ENCODE measurements at places on chromosomes 7 and 10.

GRCh38 chr7:132100981-132101380 lies 475.3 kb downstream of the PLXNA4 start:
- no peaks in the 10 kb centered on the region for H3K4me1 ChIP-seq
- no peaks in the 10 kb centered on the region for H3K36me3 ChIP-seq
- H3K27ac ChIP-seq = no peak overlapping the region
- no peaks in the 10 kb centered on the region for H3K27me3 ChIP-seq
- no peak overlapping the region for H3K4me3 ChIP-seq
- DNase-seq = no peak

DNA sequence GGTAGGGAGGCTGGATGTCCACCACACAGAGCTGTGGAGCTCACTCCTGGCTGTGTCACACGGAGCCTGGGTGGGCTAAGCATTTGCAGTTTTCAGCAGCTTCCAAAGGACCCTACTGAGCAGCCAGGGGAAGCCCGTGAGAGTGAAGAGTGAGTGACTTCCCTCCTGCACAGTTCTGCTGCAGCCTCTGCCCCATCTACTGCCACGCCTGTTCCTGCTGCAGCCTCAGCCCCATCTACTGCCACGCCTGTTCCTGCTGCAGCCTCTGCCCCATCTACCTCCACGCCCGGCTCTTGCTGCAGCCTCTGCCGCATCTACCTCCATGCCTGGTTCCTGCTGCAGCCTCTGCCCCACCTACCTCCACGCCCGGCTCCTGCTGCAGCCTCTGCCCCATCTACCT lies 12.2 kb downstream of the ADAM8 start:
- H3K36me3 ChIP-seq = no peaks in the 10 kb centered on the region
- H3K27me3 ChIP-seq = no peaks in the 10 kb centered on the region

GRCh38 chr10:95303535-95303934 lies 12.7 kb upstream of the PDLIM1 start:
- H3K4me1 ChIP-seq = no peaks in the 10 kb centered on the region
- H3K27ac ChIP-seq = no peak overlapping the region
- H3K27me3 ChIP-seq = no peaks in the 10 kb centered on the region

GRCh38 chr10:42885491-42886270 lies 103.1 kb downstream of the BMS1 start:
- no peak overlapping the region for H3K27ac ChIP-seq
- H3K27me3 ChIP-seq = no peaks in the 10 kb centered on the region
- no peak overlapping the region for H3K4me3 ChIP-seq
- H3K4me1 ChIP-seq = no peaks in the 10 kb centered on the region
- no peaks in the 10 kb centered on the region for H3K36me3 ChIP-seq

DNA sequence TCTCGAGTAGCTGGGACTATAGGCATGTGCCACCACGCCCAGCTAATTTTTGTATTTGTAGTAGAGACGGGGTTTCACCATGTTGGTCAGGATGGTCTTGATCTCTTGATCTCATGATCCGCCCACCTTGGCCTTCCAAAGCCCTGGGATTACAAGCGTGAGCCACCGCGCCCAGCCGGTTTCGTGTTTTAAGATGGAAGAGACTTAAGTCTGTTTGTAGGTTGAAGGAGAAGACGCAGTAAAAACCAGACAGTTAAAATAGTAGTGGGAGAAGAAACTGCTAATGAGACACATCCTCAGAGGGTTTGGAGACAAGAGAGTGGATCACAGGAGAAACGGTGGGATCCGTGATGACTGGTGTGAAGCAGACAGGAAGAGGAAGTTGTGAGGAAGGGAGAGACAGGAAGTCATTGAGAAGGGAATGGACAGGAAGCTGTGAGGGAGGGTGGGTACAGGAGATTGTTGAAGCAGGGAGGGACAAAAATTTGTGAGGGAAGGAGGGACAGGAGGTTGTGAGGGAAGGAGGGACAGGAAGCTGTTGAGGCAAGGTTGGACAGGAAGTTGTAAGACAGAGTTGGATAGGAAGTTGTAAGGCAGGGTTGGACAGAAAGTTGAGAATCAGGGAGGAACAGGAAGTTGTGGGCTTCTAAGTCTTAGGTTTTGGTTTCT lies 115.5 kb downstream of the WDFY4 start:
- no peak overlapping the region for H3K4me3 ChIP-seq
- H3K27me3 ChIP-seq = no peaks in the 10 kb centered on the region
- H3K27ac ChIP-seq = no peak overlapping the region
- peaks cover 5% of the 10 kb centered on the region for H3K4me1 ChIP-seq

GRCh38 chr7:96067321-96067720 lies 254.6 kb downstream of the SLC25A13 start:
- H3K4me1 ChIP-seq = no peaks in the 10 kb centered on the region
- H3K27me3 ChIP-seq = no peaks in the 10 kb centered on the region
- no peak overlapping the region for H3K4me3 ChIP-seq
- no peak for DNase-seq
- no peaks in the 10 kb centered on the region for H3K36me3 ChIP-seq

DNA sequence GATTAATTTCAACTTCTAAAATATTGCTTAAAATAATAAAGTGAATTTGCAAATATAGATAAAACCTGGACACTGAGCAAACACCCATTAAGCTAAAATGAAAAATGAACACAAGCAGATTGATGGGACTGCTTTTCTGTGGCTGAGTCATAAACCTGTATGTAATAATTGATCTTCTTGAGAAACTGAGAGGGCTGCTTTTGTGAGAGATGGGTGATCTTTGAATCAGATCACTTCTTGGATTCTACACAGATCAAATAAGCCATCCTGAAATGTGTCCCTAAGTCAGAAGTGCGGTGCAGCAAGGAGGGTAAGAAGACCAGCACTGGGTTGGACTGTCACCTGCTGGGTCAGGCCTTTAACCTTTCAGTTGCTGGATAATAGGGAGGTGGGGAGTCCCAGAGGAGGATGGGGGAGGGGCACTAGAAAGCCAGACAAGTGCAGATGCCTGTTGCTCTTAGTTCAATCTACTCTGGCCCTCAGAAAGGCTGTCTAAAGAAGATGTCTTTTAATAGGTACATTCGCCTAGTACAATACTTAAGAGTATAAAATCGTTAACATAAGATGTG lies 178.2 kb upstream of the NAMPT start:
- H3K4me3 ChIP-seq = no peak overlapping the region
- H3K4me1 ChIP-seq = no peaks in the 10 kb centered on the region
- no peak for DNase-seq
- no peaks in the 10 kb centered on the region for H3K27me3 ChIP-seq
- H3K36me3 ChIP-seq = no peaks in the 10 kb centered on the region

DNA sequence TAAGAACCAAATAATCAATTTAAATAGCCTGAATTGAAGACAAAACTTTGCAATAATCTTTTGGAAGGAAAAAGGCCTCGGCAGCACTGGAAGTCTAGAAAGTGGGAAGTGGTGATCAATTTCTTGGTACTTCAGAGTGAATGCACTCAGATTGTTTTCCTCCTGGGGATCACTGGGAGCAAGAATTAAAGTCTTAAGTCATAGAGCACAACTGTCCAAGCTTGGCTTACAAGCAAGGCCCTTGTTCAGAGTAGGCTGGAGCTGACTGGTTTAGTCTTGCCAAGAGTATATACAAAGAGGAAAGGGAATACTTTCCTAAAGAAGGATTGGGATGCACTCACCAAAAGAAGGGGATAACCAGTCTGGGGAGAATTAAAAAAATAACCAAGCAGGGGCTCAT lies 637.1 kb downstream of the CCSER2 start:
- H3K36me3 ChIP-seq = no peaks in the 10 kb centered on the region
- no peaks in the 10 kb centered on the region for H3K4me1 ChIP-seq
- H3K4me3 ChIP-seq = no peak overlapping the region
- H3K27me3 ChIP-seq = no peaks in the 10 kb centered on the region
- H3K27ac ChIP-seq = no peak overlapping the region

DNA sequence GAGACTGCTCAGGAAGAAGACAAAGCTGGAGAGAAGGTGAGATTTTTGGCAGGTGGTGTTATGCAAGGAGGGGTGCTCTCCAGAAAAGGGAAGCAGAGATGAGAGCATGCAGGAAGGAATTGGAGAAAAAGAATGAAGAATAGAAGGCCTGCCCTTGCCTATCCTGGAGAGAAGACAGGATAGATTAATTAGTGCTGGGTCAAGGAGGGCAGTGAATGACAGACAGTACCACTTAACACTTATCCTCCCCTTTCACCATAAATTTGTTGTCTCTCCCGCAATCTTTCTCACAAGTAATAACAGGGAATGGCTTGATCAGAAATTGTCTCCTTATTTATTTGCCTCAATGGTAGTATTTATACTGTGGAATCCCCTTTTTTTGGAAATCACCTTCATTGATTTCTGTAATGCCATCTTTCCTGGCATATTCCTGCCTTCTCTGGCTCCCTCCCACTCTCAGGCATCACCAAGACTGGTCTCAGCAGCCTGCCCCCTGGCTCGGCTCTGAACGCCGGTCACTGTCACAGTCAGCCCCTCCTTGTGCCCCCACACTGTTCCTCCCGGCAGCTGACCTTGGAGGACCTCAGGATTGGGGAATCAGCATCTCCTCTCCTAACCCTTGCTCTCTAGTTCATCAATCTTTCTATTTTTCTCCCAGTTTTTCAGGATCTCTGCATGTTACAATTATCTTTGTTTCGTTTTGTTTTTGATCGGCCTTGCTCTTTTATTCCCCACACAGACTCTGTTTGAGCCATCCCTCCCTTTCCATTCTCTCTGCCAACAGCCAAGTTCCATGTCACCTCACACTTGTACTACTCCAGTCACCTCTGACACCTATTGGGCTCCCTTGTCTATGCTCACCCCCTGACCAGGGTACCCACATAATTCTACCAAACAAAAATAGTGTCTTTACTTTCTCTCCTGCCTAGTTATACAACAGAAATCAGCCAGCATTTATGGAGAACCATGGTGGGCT lies 294.2 kb downstream of the PLXDC2 start:
- no peaks in the 10 kb centered on the region for H3K4me1 ChIP-seq
- DNase-seq = no peak
- H3K27me3 ChIP-seq = no peaks in the 10 kb centered on the region
- no peak overlapping the region for H3K27ac ChIP-seq
- H3K36me3 ChIP-seq = no peaks in the 10 kb centered on the region

GRCh38 chr7:2754086-2754485 lies 66.1 kb downstream of the AMZ1 start:
- DNase-seq = no peak
- H3K4me1 ChIP-seq = peaks cover 20% of the 10 kb centered on the region
- H3K36me3 ChIP-seq = no peaks in the 10 kb centered on the region
- H3K27me3 ChIP-seq = no peaks in the 10 kb centered on the region
- no peak overlapping the region for H3K27ac ChIP-seq

DNA sequence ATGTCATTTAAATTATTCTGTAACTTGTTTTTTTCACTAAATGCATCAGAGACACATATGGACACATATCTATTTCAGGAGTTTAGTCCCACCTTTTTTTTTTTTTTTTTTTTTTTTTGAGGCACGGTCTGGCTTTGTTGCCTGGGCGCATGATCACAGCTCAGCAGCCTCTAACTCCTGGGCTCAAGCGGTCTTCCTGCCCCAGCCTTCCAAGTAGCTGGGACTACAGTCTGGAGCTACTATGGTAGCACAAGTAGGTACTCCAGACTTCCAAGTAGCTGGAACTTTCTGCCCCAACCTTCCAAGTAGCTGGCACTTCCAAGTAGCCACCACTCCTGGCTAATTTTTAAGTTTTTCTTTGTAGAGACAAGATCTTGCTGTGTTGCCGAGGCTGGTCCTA lies 407.7 kb downstream of the GALNT17 start:
- H3K4me1 ChIP-seq = no peaks in the 10 kb centered on the region
- H3K4me3 ChIP-seq = no peak overlapping the region
- no peaks in the 10 kb centered on the region for H3K27me3 ChIP-seq
- H3K36me3 ChIP-seq = no peaks in the 10 kb centered on the region

DNA sequence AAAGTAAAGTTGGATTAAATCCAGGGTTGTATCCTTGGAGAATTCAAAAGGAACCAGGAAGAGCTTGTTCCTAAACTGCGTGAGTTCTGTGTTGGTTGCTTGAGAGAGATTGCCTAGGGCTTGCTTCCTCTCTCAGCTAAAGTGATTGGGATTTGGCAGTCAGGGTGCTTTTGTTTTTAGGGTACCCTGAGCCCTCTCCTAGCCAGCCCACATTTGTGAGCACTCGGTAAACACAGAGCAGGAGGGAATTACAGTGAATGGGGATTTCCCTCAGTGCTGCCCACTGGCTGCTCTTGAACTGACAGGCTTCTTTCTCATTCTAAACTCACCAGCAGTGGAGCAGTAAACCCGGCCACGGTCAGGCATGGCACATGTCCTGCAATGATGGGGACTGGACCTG lies 146.9 kb downstream of the TPST1 start:
- no peaks in the 10 kb centered on the region for H3K27me3 ChIP-seq
- no peaks in the 10 kb centered on the region for H3K36me3 ChIP-seq
- H3K4me3 ChIP-seq = no peak overlapping the region
- H3K4me1 ChIP-seq = no peaks in the 10 kb centered on the region

GRCh38 chr10:6713716-6714115 lies 133.6 kb upstream of the PRKCQ start:
- H3K27ac ChIP-seq = no peak overlapping the region
- peaks cover 16% of the 10 kb centered on the region for H3K27me3 ChIP-seq
- no peaks in the 10 kb centered on the region for H3K36me3 ChIP-seq
- no peak for DNase-seq
- H3K4me1 ChIP-seq = no peaks in the 10 kb centered on the region

- no peaks in the 10 kb centered on the region for H3K36me3 ChIP-seq
- H3K4me1 ChIP-seq = no peaks in the 10 kb centered on the region
- no peak for DNase-seq
- no peak overlapping the region for H3K4me3 ChIP-seq
Observed at GRCh38 chr7:152011860-152012259, 13.6 kb upstream of the GALNT11 start.

DNA sequence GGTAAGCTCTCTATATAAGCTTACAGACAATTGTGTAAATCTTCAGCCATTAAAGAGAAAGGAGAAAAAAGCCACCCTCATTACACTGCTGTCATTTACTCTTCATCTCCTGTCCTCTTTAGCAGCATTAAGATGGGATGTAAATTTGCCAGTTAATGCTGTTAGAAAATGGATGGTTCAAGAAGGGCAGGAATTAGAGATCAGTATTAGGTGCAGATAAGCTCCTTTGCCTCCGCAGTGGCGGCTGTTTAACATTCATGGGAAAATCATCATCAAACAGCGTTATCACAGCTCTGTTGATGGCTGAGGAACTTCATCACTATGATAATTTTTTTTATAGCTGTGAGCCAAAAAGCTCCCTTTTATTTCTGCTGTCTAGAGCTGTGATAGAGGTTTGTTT lies 61.8 kb upstream of the FAM204A start:
- no peak overlapping the region for H3K4me3 ChIP-seq
- H3K36me3 ChIP-seq = no peaks in the 10 kb centered on the region
- no peak overlapping the region for H3K27ac ChIP-seq

DNA sequence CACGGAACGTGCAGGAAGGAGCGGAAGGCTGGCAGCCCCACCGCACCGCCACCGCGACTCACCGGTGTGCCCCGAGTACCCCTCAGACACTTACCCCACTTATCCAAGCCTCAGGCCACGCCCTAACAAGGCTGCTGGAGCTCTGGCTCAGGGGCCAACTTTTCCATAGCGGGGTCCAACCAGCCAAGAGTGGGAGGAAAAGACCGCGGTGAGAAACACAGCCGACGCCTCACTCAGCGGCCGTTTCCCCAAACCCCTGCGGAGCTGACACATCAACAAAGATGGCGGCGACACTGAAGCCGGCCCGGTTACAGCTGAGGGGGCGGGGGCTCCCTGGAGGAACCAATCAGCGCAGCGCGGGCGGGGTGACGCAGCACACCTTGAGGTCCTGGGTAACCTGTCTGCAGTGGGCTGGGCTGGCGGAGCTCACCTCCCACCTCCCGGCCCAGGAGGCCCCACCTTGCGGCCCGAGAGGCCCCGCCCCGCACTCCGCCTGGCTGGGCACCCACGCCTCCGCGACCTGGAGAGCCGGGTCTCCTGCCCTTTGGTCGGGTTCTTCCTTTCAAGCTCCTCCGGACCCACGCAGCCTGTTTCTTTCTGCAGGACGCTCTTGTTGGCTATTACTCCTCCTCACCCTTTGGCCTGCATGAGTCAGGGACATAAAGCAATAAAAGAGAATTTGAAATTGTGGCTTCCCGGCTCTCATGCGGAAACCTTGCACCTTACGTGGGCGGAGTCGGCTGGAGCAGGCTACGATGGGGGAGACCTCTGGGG lies at the start of gene CCDC186:
Gene CCDC186, minus strand, starts transcription at position 283 of the 774 bp plus-strand sequence. CDS start 10,935 bp downstream, outside the sequence.
- H3K4me3 ChIP-seq = peak within 1 kb of the TSS; percentile 87
- peak within 1 kb of the TSS; percentile 88 for H3K27ac ChIP-seq
- no peaks in the 10 kb centered on the region for H3K27me3 ChIP-seq
- DNase-seq = peak; percentile 89

Measured in tibial nerve (tissue), 4 donors.